ENCODE measurements at places on chromosomes 5 and 9.

GRCh38 chr9:120310035-120310434, 269.9 kb downstream of the CDK5RAP2 start:
- no peak for DNase-seq

- DNase-seq = no peak
These were observed 62.9 kb downstream of the FBXO38 start for GRCh38 chr5:148446611-148447010.

GRCh38 chr5:157620776-157621175, 31.5 kb downstream of the SOX30 start:
- DNase-seq = no peak

GRCh38 chr5:69335341-69335935, 2.8 kb upstream of the CCDC125 start:
- no peak for DNase-seq

- DNase-seq = no peak
These were observed 28.0 kb downstream of the SLC36A1 start for GRCh38 chr5:151475388-151475787.

- no peak for DNase-seq
These were observed 82.6 kb downstream of the GALNT10 start for GRCh38 chr5:154273028-154273617.

DNA sequence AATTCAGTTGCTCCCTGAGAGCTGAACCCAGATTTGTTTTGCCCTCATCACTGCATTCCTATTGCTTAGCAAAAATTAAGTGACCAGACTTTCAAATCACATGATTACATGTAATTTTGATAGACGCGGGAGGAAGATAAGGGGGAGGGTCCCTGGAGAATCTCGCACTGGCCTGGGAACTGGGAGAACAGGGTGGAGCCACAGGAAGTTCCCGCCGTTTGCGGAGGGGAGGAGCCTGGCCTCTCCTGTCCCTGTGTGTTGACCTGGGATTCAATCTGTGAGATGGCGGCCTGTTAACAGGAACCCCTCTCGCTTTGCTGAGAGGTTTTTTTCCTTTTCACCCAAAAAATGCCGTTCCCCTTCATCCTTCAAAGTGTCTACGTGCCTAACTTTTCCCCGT, 142.9 kb upstream of the OR13F1 start:
- no peak for DNase-seq

DNA sequence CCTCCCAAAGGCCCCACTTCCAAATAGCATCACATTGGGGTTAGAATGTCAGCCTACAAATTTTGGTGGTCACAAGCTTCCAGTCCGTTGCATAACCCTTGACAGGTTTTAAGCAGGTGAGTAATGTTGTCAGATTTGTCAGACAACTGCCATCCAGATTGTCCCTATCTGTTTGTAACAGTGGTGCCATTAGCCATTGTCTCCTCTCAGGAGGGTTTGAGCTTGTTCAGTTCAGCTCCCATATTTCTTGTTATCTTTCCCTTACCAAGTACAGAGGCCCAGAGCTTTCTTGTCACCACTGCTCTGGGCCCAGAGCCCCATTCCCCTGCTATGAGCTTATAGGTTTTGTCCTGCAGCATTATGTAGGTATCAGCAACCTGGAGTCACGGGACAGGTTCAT, 14.8 kb upstream of the GSN start:
- DNase-seq = no peak
